ENCODE measurements at places on chromosomes 7 and 10. TPM values are rescaled to one million over a fixed set of nuclear protein-coding genes. Genes with fewer than 3 reads are reported as not detected.

Gene IL6
- total RNA-seq: 2.9 TPM

Gene HECW1
- 12.2 TPM for total RNA-seq

Gene VTI1A
- total RNA-seq: 15.9 TPM

Gene KLLN
- 0.53 TPM for total RNA-seq

Gene TRIL
- total RNA-seq: not detected

Gene OR2A7
- total RNA-seq: not detected

Gene CLDN3
- total RNA-seq: 1.8 TPM

Gene PRSS2
- total RNA-seq: not detected

Gene GDF2
- total RNA-seq: not detected

Gene TMEM139
- 1.2 TPM for total RNA-seq

Gene COL28A1
- 0.91 TPM for total RNA-seq

Gene STAG3
- total RNA-seq: 0.15 TPM

Gene PPP1R17
- not detected for total RNA-seq

Gene PRR15
- total RNA-seq: 1.5 TPM

Gene CCDC3
- total RNA-seq: 0.95 TPM

Data from A549 treated with DMSO at 1 μM for 4 hours (cell line).